ENCODE measurements at places on chromosomes 3 and 15.

GRCh38 chr15:84816694-84817465, at the start of gene ALPK3:
TSS of gene ALPK3 (plus strand) at chr15:84817356. CDS start at chr15:84817453, 97 bp downstream.
- no peak for DNase-seq

- peak; percentile 59 for DNase-seq
Measured at GRCh38 chr15:40506964-40507571, 36.3 kb downstream of the CHST14 start.

DNA sequence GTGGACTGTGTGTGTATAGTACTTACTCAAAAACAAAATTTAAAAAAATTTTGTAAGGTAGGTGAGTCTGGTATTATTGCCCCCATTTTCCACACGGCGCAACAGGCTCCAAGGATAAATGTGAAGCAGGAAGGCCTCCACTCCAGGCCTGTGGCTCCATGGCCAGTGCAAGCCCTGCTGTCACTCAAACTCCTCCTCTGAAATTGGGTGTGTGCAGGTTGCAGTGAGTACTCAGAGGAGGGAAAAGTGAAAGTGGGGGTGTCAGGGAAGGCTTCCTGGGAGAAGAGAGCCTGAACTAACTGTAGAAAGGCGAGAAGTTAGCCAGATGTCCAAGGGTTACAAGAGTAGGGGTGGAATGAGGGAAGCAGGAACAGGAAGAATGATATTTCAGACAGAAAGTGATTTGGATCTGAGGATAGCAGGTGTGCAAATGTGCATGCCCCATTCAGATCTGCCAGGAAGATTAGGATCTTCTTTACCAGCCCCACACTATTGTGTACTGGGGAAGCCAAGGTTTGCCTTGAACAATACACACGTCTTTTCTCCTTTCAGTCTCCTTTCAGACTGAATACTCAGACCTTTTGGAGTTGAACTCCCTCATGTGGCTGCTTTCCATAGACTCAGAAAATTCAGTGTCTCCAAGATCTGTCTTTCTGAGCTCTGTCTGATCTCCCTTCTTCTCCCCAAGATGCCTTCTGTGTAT, 48.7 kb upstream of the RYK start:
- no peak for DNase-seq

DNA sequence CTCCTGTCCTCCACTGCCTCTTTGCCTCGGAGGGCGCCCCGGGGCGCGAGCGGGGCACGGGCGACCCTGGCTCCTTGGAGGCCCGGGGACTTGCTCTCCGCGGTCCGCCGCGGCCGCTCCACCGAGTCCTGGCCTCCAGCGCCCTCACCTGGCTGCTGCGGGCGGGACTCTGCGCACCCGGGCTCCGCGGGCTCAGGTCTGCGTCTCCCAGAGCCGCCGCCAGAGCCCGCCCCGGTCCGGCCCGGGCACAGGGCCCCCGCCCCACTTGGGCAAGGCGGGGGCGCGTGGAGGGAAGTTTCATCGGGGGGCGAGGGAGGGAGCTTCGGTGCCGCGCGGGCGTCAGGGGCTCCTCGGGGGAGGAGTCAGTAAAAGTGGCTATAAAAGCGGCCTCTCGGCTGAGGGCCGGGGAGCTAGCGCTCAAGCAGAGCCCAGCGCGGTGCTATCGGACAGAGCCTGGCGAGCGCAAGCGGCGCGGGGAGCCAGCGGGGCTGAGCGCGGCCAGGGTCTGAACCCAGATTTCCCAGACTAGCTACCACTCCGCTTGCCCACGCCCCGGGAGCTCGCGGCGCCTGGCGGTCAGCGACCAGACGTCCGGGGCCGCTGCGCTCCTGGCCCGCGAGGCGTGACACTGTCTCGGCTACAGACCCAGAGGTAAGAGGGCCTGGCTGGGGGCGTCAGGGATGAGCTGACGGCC, at the start of gene CEMIP:
CEMIP (plus strand) TSS at position 407 of the 694 bp plus-strand sequence. CDS start 94,510 bp downstream, outside the sequence.
- peak; percentile 76 for DNase-seq

GRCh38 chr15:44541282-44541958, 4.5 kb downstream of the EIF3J start:
- DNase-seq, result no peak

GRCh38 chr3:117926819-117927218, 1107.8 kb downstream of the IGSF11 start:
- DNase-seq, result no peak

DNA sequence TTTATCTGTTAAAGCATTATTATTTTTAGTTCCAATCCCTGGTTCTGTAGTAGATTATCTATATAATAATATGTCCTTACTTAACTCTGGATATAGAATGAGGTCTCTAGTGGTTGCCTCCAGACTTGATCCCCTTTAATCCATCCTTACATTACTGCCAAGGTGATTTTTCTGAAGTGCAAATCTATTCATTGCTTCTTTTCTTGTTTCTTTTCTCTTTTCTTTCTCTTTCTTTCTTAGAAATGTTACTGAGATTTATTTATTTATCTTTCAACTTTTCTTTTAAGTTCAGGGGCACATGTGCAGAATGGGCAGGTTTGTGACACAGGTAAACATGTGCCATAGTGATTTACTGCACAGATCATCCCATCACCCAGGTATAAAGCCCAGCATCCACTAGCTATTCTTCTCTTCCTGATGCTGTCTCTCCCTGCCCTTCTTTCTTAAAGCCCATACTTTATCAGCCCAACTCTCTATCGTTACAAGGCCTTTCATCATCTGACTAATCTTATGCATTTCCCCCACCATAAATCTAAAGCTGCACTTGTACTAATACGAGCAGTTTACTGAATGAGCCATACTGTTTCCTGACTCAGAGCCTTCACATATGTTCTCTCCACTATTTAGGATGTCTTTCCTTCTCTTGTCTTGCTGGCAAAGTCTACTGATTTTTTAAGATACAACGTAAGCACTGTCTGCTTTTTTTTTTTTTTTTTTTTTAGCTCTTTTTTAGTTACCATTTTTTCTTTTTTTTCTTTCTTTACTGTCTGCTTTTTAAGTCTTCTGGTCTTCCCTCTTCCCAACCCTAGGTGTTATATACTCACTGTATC, 4.6 kb downstream of the GLCE start:
- no peak for DNase-seq

DNA sequence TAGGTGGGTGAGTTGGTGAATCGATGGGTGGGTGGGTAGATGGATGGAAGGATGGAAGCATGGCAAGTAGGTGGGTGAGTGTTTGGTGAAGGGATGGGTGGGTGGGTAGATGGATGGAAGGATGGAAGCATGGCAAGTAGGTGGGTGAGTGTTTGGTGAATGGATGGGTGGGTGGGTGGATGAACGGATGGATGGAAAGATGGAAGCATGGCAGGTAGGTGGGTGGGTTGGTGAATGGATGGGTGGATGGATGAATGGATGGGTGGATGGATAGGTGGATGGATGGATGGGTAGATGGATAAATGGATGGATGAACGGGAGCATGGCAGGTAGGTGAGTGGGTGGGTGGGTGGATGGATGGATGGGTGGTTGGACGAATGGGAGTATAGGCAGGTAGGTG, 65.1 kb downstream of the SLC6A1 start:
- no peak for DNase-seq

All from GM12891 (cell line).